ENCODE measurements at places on chromosomes 16 and 17.

DNA sequence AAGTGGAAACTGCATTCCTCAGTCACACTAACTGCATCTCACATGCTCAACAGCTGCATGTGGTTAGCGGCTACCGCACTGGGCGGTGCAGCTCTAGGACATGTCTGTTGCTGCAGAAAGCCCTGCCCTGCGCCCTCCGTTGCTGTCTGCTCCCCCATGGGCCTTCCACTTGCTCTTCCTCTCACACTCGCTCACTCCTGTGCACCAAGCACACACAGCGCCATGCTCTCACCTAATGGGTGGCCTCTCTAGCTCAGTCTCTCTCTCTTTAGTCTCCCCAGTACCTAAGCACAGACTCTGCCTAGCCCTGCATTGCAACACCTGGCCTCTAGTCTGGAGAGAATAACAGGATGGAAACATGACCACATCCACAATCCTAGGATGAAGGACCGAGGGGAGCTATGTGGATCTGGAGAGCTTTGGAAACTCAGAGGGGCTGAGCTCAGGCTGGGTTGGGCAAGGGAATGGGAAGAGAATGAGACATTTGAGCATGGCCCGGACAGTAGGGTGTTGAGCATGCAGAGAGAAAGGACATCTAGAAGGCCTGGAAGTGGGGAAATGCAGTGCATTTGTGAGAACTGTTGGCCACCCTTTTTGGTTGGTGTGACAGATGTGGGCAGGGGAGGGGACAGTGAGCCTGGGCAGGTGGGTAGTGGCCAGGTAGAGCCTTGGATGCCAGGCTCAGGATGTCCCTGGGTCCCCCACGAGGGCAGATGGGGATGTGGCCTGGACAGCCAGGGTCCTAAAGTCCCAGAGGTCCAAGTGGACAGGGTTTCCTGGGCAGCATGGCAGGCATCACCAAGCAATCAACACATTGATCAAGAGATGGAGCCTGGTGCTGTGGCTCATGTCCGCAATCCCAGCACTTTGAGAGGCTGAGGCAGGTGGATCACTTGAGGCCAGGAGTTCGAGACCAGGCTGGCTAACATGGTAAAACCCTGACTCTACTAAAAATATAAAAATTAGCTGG, 16.1 kb downstream of the SGCA start:
- no peak for DNase-seq

DNA sequence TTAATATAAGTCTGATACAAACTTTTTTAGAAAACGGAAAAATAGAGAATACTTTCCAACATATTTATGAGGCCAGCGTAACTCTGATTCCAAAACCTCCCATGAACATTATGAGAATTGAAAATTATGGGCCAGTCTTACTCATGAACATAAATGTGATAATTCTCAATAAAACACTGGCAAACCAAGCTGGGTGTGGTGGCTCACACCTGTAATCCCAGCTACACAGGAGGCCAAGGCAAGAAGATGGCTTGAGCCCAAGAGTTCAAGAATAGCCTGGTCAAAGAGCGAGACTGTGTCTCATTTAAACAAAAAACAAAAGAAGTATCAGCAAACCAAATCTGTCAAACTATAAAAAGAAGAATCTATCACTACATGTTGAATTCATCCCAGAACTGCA, 47.8 kb downstream of the CCDC57 start:
- DNase-seq = no peak

- no peak for DNase-seq
Observed at GRCh38 chr16:86061721-86062120, 162.8 kb downstream of the IRF8 start.

DNA sequence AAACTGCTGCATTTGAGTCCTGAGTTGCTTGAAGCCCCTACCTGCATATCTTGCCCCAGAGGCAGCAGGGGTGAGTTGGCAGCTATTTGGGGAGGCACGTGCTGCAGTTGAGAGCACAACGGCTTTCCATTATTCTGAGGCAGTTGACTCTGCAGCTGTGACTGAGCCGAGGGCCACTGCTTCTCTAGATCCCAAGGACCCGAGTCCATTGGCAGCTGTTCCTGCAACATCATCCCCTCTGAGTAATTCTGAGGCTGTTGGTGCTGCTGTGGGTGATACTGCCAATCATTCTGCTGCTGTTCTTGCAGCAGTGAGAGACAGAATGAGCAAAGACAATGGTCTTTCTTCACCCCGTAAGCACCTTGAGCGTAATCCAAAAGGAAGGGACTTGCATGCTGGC, 12.7 kb downstream of the TERF2IP start:
- no peak for DNase-seq

DNA sequence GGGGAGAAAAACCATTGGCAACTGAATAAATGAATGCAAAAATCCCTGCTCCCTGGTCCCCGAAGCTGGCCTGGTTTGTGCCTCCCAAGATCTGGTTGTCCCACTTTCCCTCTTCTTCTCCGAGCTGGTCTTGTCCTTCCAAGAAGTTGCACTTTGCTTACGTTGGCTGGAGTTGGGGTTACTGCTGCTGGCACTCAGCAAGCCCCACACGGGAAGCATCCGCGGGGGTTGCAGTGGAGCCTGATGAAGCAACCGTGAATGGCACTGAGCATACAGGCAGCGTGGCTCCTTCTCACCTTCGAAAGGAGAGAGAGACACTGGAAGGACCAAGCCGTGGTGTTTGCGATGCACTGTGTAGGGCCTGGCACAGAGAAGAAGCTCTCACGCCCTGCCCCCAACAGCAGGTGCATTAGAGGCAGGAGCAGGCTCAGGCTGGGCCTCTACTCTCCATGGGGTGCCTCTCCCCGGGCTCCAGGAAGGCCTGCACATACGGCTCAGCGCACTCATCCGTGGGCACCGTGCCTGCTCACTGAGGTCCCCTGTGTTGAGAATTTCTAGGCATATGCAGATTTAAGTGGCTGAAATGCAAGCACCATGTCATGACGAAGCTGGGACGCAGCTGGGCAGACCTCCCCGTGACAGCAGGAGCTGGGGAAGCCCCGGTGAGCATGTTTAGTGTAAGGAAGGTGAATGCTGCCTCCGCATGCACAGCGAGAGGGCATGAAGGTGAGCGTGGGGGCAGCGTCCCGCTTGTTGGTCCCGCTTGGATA, 12.1 kb downstream of the CA5A start:
- DNase-seq = peak; percentile 86
